Activated CD4-positive, alpha-beta T cell treated with anti-CD3 and anti-CD28 coated beads for 1 hour (primary cell): ENCODE measurements at places on chromosomes 13 and 19.

DNA sequence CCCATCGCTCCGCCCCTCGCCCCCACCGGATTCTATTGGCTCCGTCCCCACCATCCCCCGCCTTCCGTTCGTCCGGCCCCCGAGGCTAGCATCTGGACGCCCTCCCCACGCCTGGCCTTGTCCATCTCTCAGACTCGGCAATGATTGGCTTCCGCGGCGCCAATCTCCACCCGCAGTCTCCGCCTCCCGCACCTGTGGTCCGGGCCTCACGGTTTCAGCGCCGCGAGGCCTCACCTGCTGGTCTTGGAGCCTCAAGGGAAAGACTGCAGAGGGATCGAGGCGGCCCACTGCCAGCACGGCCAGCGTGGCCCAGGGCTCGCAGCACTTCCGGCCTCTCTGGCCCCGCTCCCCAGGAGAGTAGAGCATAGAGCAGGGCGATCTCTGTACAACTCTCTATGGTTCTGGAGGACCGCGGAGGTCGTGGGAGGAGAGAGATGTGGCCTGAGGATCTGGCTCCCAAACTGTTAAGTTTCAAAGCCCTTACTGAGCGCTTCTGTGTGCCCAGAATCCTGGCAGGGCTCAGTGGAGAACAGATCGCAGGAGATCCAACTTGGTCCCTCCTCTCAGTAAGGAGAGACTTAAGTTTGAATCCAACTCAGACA is at the start of gene ERCC1:
Gene ERCC1 (minus strand): TSS at position 329 of the 602 bp plus-strand sequence. CDS start 543 bp downstream, outside the sequence.
- no peak for DNase-seq

DNA sequence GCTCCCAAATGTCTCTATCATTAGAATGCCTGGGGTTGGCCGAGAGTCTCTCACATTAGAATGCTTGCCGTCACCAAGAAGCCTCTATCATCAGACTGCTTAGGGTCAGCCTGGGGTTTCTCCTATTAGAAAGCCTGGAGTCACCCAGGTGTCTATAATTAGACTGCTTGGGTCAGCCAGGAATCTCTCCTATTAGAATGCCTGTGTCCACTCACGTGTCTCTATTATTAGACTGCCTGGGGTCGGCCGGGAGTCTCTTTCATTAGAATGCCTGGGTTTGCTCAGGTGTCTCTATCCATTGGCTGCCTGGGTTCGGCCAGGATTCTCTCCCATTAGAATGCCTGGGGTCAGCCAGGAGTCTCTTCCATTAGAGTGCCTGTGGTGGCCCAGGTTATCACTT is 1453.1 kb downstream of the UQCRFS1 start:
- DNase-seq = no peak

DNA sequence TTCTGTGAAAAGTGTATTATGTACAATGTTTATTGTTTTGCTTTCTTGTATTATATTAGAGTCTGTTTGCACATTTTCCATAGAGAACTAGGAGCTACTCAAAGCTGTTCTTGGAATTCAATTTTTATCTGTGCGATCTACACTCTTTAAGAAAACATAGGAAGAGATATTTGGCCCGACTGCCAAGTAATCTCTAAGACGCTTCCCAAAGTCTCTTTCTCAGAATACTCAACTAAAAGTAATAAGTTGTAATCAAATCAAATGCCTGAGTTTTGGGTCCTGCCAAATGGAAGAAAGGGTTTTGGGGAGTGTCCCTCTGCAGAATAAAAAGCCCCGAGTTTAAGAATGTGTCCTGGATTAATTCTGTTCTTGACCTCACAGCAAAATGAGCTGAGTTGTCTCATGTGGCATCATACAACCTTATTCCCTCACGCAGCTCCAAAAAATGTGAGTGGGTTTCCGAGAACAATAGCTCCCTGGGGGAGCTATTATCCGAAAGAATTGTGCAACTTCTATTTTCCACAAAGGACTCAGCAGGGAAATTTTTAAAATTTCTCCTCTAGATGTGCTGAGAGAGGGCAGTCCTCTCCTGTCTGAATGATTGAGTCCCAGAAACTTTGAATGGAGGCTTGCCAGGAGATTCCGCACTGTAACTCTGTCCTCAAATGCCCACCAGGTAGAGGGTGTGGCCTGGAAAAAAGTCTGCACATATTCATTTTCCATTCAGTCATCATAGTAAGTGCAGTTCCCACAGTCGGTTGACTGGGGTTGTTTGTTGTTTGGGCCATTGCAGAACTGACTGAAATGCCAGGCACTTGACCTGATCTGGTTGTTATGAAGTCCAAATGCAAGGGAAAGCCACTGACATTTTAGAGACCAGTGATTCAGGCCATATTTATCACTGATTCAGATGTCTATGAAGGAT is 280.0 kb upstream of the SOX21 start:
- no peak for DNase-seq

GRCh38 chr19:21128901-21129698 is 12.7 kb upstream of the ZNF431 start:
- DNase-seq = no peak

- DNase-seq = no peak
These were observed 18.3 kb upstream of the EIF3G start for GRCh38 chr19:10137751-10138682.

DNA sequence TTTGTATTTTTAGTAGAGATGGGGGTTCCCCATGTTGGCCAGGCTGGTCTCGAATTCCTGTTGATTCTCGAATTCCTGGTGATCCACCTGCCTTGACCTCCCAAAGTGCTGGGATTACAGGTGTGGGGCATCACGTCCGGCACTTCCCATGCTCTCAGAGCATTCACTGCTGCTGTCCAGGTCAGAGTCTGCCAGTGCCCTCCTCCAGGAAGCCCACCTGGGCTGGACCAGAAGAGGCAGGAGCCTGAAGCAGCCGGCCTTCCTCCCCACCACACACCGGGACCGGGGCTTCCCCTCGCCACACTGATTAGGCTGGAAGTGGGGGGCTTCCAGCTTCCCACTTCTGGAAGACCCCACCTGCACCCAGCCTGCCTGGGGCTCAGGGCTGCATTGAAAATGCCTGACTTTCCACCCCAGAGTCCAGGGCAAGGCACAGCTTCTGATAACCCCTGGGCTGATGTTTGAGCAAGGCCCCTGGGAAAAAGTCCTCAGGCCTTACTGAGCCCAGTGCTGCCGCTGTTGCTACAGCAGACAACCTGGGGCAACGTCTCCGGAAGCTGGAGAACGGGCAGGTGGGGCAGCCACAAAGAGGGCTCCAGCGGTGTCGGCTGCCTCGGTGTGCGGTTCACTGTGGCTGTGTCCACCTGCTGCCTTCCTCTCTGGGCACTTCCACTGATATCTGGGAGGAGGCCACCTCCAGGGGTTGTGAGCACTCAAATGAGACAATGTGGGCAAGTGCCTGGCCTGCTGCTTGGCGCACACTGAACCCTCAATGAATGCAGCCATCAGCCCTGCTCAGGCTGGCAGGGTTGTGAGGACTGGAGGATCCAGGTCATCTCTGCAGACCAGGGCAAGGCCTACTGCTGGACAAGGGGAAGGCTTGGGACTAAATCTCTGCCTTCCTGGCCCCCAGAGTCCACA is 22.6 kb downstream of the CEBPA start:
- no peak for DNase-seq

GRCh38 chr13:51523082-51523518 is 61.2 kb upstream of the WDFY2 start:
- DNase-seq = no peak

- DNase-seq = no peak
These were observed 44.7 kb upstream of the LATS2 start for GRCh38 chr13:21106089-21106488.

- no peak for DNase-seq
These were observed 399 bp upstream of the SPTBN4 start for GRCh38 chr19:40466219-40466984.

- DNase-seq = no peak
These were observed 126.9 kb downstream of the SPRY2 start for GRCh38 chr13:80214050-80214449.

- no peak for DNase-seq
These were observed 3.3 kb upstream of the LRG1 start for GRCh38 chr19:4542896-4543841.

GRCh38 chr13:27374650-27375049 is 49.8 kb upstream of the GTF3A start:
- DNase-seq = peak; percentile 37

GRCh38 chr19:33304760-33305647 is 2.7 kb upstream of the CEBPA start:
- DNase-seq = no peak

GRCh38 chr19:41792513-41793413 is 3.6 kb upstream of the CEACAM3 start:
- DNase-seq = peak; percentile 13

DNA sequence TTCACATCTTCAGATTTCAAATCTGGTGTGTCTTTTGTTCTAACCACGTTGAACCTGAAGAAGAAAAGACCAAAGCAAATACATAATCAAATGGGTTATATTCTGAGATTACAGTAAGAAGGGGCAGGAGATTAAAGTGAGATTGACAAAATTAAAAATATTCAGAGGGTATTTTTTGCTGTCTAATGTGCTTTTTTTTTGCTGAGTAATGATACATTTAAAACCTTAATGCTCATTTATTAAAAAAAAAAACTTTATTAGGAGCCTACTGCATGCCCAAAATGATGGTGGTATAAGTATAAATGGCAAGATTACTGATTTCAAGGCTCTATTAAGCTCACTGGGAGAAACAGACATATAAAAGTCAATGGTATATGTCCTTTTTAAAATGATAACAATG is 459.4 kb downstream of the FGF9 start:
- no peak for DNase-seq
